Endothelial cell (in vitro differentiated cells): ENCODE measurements at places on chromosomes 12 and 14. TPM values are rescaled to one million over a fixed set of nuclear protein-coding genes. Genes with fewer than 3 reads are reported as not detected.
A peak's percentile ranks its signal among the peaks of the same experiment; 100 is the strongest.

DNA sequence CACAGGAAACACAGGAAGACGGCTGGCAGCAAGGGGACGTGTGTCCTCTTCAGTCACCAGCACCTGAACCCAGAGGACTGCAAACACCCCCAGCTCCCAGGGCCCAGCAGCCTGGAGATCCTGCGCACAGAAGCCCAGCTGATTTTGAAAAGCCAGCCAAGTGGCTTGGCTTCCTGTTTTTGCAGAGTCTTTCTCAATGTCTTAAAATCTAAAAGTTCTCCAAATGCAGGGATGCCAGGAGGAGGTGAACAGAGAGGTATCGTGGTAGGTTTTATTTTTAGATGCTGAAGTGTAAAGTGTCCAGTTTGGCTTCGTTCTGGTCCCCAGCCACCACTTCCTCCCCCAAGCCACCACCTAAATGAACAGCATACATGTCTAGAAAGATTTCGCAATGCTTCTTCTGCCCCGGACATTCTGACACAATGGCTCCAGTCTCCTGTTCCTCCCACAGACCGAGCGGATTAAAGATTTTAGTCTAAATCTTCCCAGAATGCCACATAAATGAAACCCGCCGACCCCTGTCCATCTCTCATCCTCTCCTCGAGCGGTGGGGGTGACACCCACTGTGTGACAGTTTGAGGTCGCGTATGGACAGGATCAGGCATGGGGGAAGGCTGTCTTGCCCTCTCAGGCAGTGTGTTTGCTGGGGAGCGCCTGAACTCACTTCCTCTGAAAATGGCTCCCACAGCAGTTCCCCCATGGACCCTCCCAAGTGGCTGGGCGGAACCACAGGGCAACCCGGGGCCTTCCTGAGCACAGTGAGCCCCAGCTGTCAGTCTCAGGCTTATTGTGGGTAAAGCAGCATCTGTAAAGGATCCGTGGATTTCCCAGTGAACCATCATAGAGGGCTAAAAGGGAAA lies 41.6 kb downstream of the ITPK1 start:
- H3K27ac ChIP-seq, result peak overlapping the region; percentile 66
- no peak overlapping the region for H3K4me3 ChIP-seq
- H3K4me1 ChIP-seq, result peaks cover 26% of the 10 kb centered on the region

DNA sequence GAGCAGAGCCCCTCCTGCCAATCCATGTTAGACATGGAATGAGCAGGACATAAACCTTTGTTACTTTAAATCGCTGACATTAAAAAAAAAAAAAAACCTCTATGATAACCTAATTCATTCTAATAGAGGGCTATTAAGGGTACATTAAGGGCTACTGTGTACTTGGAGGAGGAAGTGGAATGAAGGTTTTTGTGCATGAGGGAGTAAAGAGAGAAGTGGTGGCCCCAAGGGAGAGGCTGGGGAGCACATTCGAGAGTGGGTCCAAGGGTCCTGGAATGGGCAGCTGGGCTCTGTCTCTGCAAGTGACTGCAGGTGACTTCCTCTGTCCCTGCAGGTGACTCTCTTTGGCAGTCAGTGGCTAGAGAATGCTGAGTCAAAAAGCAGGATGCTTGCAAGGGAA lies 32.1 kb upstream of the PTGDR start:
- no peaks in the 10 kb centered on the region for H3K36me3 ChIP-seq
- no peaks in the 10 kb centered on the region for H3K4me1 ChIP-seq
- no peak overlapping the region for H3K4me3 ChIP-seq
- no peak for DNase-seq

LRCOL1 gene
- not detected for total RNA-seq

FAM90A1 gene
- not detected for total RNA-seq

SLC15A4 gene
- total RNA-seq, result 8.1 TPM

GRCh38 chr14:105849933-105850626 lies 323.7 kb downstream of the TMEM121 start:
- peaks cover 25% of the 10 kb centered on the region for H3K36me3 ChIP-seq
- no peaks in the 10 kb centered on the region for H3K4me1 ChIP-seq
- H3K27ac ChIP-seq, result no peak overlapping the region
- H3K4me3 ChIP-seq, result no peak overlapping the region
- DNase-seq, result no peak

- no peak overlapping the region for H3K27ac ChIP-seq
- no peak overlapping the region for H3K4me3 ChIP-seq
- no peaks in the 10 kb centered on the region for H3K27me3 ChIP-seq
These were observed 34.0 kb upstream of the NFYB start for GRCh38 chr12:104171785-104172569.

PLA2G1B gene
- total RNA-seq, result not detected

GALNT6 gene
- total RNA-seq, result 12.5 TPM

DNA sequence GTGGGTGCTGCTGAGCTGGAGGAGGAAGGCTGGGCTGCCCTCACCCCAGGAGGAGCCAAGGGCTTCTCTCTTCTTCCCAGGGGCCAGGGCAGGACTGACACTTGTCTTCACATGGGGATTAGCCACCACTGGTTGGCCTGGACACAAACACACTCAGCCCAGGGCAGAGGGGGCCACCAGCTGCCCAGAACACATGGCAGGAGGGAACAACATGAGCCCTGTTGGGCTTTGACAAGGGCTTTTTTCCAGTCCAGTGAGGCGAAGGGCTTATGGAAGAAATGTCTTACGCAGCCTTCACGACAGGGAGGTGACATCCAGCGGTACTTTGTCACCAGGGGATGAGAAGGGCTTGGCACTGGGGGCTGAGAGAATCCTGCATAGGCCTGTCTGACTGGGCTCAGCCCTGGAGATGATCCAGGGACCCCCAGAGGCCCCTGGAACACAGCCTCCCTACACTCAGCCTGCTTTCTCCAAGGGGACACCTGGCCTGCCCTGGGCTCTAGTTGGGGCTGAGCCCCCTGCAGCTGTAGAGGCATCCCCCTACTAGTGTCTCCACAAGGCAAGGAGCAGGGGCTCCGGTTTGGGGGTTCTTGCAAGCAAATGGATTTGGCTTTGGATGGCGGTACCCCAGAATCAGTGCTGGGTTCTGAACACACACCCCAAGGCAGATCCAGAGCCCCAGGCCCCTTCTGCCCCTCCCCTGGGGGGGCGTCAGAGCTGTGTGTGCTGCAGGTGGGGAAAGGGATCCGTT lies 18.9 kb downstream of the ARL6IP4 start:
- H3K27ac ChIP-seq, result no peak overlapping the region
- no peak for DNase-seq
- peaks cover 6% of the 10 kb centered on the region for H3K36me3 ChIP-seq
- H3K27me3 ChIP-seq, result no peaks in the 10 kb centered on the region

GPR132 gene
- not detected for total RNA-seq

- no peak overlapping the region for H3K4me3 ChIP-seq
- no peaks in the 10 kb centered on the region for H3K36me3 ChIP-seq
- H3K27me3 ChIP-seq, result no peaks in the 10 kb centered on the region
- no peaks in the 10 kb centered on the region for H3K4me1 ChIP-seq
- no peak for DNase-seq
These were observed 60.5 kb downstream of the PTPRQ start for GRCh38 chr12:80504389-80505163.

GRCh38 chr12:53758081-53758729 lies 6.4 kb upstream of the CISTR start:
- peak overlapping the region; percentile 65 for H3K27ac ChIP-seq
- DNase-seq, result no peak
- H3K27me3 ChIP-seq, result peaks cover 19% of the 10 kb centered on the region
- H3K36me3 ChIP-seq, result peaks cover 14% of the 10 kb centered on the region

DNA sequence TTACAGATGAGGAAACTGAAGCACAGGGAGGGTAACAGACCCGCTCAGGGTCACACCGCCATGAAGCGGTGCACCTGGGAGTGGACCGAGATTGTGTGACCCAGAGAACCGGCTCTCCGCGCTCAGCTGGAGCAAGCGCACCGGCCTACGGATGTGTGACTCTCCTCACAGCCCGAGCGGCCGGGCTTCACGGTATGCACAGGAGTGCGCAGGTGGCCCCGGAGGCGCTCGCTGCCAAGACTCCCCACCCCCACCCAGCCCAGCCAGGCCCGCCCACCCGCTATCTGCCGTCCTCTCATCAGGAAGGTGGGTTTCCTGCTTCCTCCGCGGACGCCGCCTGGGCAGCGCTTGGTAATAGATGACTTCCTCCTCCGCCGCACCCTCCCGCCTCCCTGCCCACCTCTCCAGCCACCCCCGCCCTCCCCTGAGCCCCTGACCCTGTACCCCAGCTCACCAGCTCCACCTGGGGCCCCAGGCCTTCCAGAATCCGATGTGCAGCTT lies 110.7 kb downstream of the NCOR2 start:
- peaks cover 28% of the 10 kb centered on the region for H3K36me3 ChIP-seq
- H3K4me3 ChIP-seq, result no peak overlapping the region
- no peak overlapping the region for H3K27ac ChIP-seq
- peaks cover 14% of the 10 kb centered on the region for H3K27me3 ChIP-seq

GRCh38 chr14:87810711-87811110 lies 182.3 kb downstream of the GALC start:
- no peaks in the 10 kb centered on the region for H3K36me3 ChIP-seq
- H3K27me3 ChIP-seq, result peaks cover 2% of the 10 kb centered on the region
- H3K4me3 ChIP-seq, result no peak overlapping the region
- H3K4me1 ChIP-seq, result no peaks in the 10 kb centered on the region
- H3K27ac ChIP-seq, result no peak overlapping the region
- no peak for DNase-seq

INHBE gene
- total RNA-seq, result not detected

DNA sequence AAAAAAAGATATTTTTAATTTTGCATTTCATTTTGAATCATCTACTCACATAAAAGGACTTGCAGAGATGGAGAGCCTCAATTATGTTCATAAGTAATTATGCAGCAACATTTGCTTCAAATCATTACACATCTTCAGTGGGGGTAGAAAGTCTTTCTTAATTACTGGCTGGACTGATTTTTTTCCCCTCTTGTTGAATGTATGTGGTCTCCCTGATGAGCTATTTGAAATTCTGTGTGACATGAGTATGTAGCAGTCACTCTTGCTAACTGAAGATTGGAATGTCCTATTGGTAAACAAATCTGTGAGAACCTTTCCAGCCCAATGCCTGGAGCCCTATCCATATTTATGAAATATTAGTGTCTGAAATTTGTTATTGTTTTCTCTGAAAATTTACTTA lies 139.8 kb downstream of the TMTC2 start:
- H3K27me3 ChIP-seq, result no peaks in the 10 kb centered on the region
- no peak overlapping the region for H3K4me3 ChIP-seq
- H3K27ac ChIP-seq, result no peak overlapping the region
- DNase-seq, result no peak

PTGDR gene
- 0.23 TPM for total RNA-seq

DNA sequence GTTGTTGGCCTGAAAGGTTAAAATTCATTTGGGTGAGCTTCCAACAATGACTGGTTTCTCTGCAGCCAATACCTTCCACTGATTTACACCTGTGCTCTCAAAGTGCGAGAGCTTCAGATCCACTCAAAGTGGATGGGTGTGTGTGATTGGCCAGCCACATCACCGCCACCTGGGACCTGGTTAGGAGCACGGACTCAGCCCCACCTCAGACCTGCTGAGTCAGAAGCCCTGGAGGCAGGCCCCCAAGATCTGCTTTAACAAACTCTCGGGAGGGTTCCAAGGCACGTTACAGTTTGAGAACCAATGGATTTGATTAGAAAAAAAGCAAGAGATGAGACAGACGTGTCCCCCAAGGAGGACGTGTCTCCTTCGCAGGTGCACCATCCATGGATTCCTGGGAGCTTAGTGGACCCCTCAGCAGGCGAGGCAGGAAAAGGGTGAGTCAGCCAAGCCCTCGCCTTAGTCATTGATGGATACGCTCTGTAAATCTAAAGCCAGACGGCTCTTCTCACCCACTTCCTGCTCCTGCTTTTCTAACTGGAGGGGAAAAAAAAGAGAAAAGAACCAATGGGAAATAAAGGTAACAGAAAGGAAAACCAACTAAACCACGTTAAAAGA lies 24.5 kb downstream of the FZD10 start:
- H3K36me3 ChIP-seq, result peaks cover 8% of the 10 kb centered on the region
- no peak overlapping the region for H3K4me3 ChIP-seq
- peaks cover 5% of the 10 kb centered on the region for H3K27me3 ChIP-seq
- no peak for DNase-seq
- H3K4me1 ChIP-seq, result no peaks in the 10 kb centered on the region

RNASE3 gene
- total RNA-seq, result not detected

DNA sequence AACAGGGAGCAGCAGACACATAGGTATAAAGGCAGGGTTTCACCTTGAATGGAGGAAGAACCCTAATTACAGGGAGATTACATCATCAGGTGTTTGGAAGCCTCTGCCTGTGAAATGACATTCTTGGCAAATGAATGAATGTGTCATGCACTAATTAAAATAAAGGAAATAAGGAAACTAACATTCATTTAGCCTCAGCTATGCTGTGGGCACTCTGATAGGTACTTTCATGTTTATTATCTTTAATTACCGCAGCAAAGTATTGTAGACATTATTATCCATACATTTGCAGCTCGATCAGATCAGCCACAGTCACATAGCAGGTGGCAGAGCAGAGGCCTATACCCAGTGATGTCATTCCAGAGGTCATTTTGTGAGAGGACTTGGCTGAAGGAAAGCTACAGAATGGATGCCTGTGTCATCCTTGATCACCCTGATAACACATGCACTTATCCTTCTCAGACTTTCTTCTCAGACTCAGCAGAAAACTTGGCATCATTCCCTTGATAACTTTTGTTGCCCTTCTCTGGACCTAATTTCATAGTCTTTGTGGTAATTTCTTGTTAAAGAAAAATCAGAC lies 18.4 kb downstream of the ZNF664 start:
- peaks cover 56% of the 10 kb centered on the region for H3K4me1 ChIP-seq
- no peak overlapping the region for H3K27ac ChIP-seq

DNA sequence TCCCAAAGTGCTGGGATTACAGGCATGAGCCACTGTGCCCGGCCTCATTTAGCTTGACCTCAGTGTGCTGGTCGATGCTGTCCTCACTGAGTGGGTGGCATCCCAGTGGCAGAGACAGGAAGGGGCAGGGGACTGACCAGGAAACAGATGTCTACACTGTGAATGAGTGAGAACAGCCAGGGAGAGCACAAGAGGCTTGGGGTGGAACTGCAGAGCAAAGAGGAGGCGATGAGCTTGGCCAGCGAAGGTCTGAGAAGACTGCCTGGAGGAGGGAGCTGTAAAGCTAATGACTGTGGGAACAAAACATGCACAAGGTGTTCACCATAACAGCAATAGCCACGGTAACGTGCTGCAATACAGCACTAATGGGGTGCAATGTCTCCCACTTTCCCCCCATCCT lies 57.2 kb upstream of the BEGAIN start:
- peaks cover 15% of the 10 kb centered on the region for H3K4me1 ChIP-seq
- no peaks in the 10 kb centered on the region for H3K36me3 ChIP-seq
- peak overlapping the region; percentile 33 for H3K27ac ChIP-seq
- DNase-seq, result no peak

PLD4 gene
- 1.3 TPM for total RNA-seq

GRCh38 chr12:32535288-32535999 lies 136.1 kb downstream of the FGD4 start:
- no peak overlapping the region for H3K27ac ChIP-seq
- H3K36me3 ChIP-seq, result no peaks in the 10 kb centered on the region
- H3K27me3 ChIP-seq, result no peaks in the 10 kb centered on the region
- H3K4me1 ChIP-seq, result peaks cover 21% of the 10 kb centered on the region

DNA sequence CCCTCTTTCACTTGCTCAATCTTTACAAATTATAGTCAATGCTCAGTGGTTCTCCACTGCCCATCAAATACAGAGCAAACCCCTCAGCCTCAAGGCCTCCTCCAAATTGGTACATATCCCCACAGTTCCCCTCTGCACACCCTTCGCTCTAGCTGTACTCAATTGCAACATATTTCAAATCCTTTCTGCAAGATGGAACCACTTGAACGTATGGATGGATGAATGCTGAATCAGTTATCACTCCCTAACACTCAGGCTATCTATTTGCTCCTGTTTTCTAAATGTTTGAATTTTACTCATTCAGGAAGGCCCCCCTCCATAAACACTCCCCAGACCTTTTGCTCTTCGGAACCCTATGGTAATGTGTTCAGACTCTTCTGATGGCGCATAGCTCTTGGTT lies 24.5 kb downstream of the ATG14 start:
- no peak for DNase-seq
- H3K36me3 ChIP-seq, result peaks cover 14% of the 10 kb centered on the region
- H3K4me3 ChIP-seq, result no peak overlapping the region
